NCI-H1436 treated with DMSO at 0.1 percent for 48 hours (cell line): ENCODE measurements at places on chromosomes 12 and 14.
A peak's percentile ranks its signal among the peaks of the same experiment; 100 is the strongest.

DNA sequence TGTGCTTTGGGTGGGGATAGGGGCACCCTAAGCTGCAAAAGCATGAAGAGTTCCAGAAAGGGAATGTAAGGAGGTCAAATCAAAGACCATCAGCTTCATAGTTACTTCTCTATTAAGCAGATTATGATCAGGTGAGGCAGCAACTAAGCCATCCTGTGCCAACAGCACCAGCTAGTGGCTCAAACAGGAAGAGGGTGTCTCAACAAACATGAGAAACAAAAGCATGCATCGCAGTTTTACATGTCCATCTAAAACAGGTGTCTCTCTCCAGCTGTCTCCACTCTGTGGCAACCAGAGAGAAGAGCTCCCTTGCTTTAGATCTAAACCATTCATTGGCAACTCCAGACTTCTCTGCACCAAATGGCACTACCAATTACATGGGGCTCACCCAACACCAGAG is 52.9 kb downstream of the ACTN1 start:
- DNase-seq, result no peak

- DNase-seq, result no peak
These were observed 49.5 kb downstream of the SUPT16H start for GRCh38 chr14:21334202-21334906.

DNA sequence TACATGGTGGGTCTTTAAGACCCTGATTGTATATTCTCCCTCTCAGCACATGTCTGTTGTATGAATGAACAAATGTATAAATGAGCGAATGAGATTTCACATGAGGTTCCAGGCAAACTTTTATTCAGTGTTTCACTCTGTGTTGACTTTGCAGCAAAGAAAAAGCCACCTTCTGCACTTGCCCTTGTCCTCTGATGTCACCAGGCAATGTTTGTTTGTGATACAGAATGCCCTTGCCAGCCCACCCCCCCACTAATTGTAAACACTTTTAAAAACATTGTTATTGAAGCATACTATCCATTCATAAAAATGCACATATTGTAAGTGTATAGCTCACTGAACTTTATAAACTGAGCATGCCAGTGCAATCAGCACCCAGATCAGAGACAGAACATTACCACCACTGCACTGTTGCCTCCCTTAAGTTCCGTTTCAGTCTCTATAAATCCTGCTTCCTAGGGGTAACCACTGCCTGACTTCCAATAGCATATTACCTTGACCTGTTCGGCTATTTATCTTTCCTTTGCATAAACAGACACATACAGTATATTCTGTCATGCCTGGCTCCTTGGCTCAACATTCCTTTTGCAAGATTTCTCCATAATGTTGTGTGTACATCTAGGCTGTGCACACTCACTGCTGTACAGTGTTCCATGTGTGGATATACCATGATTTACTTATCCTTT is 11.3 kb upstream of the LTA4H start:
- no peak for DNase-seq

- DNase-seq, result no peak
These were observed 71.9 kb upstream of the HOXC13 start for GRCh38 chr12:53866727-53867126.

DNA sequence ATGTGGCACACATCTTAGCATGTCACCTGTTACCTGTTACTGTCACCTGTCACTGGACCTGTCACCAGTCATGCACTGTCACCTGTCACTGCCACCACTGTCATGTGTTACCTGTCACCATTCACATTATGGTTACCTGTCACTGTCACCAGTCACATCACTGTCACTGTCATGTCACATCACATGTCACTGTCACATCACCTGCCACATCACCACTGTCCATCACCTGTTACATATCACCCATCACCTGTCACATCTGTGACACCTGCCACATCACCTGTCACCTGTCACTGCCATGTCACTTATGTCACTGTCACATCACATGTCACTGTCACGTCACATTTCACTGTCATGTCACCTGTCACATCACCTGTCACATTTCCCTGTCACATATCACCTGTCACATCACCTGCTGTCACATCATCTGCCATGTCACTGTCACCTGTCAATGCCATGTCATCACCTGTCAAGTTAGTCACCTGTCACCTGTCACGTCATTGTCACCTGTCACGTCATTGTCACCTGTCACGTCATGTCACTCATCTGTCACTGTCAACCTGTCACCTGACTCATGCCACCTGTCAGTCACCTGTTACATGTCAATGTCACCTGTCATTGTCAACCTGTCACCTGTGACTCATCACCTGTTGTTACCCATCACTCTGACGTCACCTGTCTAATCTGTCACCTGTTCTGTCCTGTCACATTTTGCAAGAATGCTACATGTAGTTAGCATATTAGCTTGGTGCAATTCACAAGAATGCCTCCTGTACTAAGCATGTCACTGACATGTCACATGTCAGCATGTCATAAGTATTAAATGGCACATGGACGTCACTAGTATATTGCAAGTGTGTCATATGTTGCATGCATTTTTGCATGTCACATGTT is 29.0 kb upstream of the TESC start:
- DNase-seq, result no peak

DNA sequence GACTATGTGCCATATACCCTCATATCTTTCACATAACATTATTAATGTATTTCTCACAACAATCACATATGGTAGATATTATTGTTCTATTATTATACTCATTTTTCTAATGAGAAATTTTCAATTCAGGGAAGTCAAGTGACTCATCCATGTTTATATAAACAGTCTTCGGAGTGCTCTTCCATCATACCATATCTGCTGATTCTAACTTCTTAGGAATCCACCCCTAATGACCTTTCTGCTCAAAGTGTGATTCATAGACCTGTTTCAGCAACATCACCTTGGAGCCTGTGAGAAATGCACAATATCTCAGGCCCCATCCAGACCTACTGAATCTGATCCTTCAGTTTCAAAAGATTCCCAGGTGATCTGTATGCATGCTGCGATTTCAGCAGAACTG is 39.8 kb upstream of the OVCH1 start:
- DNase-seq, result no peak

DNA sequence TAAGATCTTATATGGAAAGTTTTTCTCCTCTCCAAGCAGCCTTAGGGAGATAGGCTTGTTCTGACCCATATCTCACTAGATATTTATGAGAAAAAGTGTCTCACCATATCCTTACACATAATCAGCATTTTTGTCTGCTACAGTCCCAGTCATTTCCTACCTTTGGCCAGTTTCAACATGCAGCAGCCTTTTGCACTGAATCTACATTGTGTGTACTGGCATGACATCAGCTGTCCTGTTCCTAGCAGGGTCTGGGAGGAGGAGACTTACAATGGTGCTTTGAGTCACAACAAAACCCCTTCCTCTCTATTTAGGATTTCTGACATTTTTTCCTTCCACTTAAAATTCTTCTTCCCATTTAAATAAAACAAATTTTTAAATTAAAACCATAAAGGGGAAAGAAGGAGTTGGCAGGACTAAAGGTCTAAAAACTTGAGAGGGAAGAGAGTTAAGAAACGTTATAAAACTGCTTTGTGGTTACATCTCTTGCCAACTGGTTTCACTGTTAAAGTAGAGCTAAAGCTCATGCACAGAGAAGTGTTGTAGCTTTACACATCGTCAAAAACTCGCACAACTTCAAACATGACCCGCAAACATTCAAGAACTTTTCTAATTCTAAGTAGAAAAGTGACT is 53.3 kb upstream of the CERS5 start:
- no peak for DNase-seq

DNA sequence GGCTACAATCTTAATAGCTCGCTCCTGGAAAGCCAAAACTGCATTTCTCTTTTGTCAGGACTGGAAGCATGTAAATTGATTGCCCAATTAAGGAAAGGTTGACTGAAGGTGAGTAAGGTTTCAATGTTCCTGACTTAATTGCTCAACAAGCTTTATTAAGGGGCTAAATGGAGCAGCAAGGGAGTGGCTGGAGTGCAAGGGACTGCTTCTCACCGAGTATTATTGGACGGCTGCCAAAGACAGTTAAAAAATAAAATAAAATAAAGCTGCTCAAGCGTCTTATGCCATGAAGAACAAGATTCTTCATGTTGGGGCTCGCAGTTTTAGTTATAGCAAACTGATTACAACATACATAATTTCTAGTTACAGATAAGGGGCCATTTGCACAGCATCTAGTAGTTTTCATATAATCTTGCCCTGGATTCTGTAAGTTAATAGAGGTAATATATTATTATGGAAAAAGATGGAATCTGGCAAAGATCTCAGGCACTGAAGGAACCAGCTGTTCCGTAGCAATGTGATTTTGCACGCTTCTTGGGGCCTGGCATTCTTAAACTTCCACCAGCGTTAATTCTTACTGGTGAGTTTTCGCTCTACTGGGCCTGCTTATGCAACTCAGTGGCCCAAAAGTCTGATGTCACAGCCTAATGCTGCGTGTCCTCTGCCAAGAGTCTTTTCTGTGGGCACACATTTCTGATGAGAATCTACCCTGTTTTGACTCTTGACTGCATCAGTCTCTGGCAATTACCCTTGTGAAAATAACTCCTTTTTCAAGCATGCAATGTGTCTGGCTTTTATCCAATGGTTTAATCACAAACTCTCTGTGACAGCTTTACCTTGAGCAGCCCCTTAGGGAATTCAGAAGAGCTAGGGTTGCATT is 108.5 kb downstream of the SLC38A1 start:
- DNase-seq, result peak; percentile 76

DNA sequence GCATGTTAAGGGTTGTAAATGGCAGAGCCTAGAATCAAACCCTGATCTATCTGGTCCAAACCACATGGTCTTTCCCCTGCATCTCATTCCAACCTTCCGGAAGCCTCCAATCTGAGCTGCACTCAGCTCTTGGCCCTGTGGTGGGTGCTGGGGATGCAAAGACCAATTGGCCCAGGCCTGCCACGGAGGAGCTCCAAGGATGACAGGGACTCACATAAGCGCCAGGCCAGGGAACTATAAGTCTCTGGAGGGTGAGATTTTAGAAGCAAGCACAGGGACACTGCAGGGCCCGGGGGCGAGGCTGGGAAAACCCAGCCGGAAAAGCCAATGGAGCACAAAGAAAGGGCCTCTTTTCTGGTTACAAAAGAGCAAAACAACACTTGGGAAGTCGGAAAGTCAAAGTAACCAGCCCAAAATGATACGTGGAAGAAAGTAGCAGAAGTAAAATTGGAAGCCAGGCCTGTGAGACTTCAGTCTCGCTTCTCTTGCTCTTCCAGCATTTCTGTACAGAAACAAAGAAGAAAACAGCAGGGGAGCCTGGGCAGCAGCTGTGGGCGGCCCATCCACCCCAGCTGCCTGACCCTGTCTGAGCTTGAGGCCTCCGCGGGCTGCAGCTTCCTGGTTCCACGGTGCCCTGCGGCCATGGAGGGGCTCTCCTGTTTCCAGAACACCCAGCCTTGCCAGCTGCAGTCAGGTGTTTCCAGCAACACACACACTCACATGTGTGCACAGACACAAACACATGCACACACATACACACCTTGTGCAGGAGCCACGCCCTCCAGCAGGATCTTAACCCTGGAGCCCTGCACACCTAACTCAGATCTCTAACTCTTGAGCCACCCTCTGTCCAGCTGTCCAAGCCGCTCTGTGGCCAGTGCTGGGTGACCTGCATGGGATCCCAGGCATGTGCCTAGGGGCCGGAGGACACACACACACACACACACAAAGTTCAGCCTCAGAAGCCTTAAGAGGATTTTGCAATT is 178.2 kb downstream of the BCL11B start:
- DNase-seq, result no peak

DNA sequence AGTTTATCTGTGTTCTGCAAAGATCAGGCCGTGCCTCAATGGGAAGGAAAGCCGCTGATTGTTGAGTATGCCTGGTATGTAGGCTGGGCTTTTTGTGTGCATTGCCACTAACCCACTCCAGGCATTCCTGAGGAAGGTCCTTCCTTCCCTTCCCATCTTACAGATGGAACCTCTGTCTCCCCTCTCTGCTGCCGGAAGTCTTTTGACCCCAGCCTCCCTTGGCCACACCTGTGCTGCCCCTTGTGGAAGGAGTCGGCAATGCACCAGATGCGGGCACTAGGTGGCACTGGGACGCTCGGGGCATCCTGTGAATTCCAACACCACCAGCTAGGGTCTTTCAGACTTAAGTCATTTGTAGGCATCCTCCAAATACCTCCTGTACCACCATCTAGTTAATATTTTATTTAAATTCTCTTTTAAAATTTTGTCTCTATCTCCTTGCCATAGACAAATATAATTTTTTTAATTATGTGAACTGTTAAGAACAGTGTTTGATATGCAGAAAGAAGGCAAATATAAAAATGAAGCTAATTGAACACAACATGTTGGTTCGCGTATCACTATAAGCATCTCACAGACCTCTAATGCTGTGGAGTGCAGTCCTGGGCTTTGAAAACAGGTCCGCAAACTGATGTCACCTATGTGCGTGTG is 99.6 kb downstream of the RIN3 start:
- no peak for DNase-seq
